Skeletal muscle tissue (tissue), 5 donors: ENCODE measurements at places on chromosomes 1 and 21. TPM values are rescaled to one million over a fixed set of nuclear protein-coding genes. Genes with fewer than 3 reads are reported as not detected.

Gene C1orf94
- not detected for total RNA-seq

Gene RGS13
- total RNA-seq = under 0.01 TPM

Gene NCMAP
- total RNA-seq = 0.52 TPM

Gene OR2M3
- not detected for total RNA-seq

Gene CNR2
- under 0.01 TPM for total RNA-seq

Gene FCER1G
- total RNA-seq = 16.2 TPM

Gene RPTN
- total RNA-seq = not detected

Gene KRTAP13-2
- total RNA-seq = not detected

Gene HPCA
- total RNA-seq = not detected

Gene BLACAT1
- not detected for total RNA-seq

Gene FAM151A
- total RNA-seq = not detected

Gene CELA2B
- 1.6 TPM for total RNA-seq

Gene S100A10
- 43.8 TPM for total RNA-seq

Gene ANKRD65
- 5.7 TPM for total RNA-seq

Gene SHISAL2A
- total RNA-seq = 0.52 TPM

Gene GPBP1L1
- total RNA-seq = 69.9 TPM

Gene ADAMTSL4
- total RNA-seq = 12.0 TPM

Gene EXTL1
- 0.52 TPM for total RNA-seq

Gene C1orf185
- not detected for total RNA-seq

Gene C1orf87
- total RNA-seq = not detected

Gene TGFBR3
- 54.3 TPM for total RNA-seq

Gene JAK1
- total RNA-seq = 59.5 TPM

Gene ABCG1
- total RNA-seq = 20.4 TPM

Gene PLA2G4A
- total RNA-seq = 5.2 TPM

Gene CFHR3
- total RNA-seq = 1.0 TPM

Gene KLHDC7A
- total RNA-seq = not detected

Gene TMEM35B
- total RNA-seq = 23.0 TPM

Gene S100A16
- 36.0 TPM for total RNA-seq
